Islet precursor cell (in vitro differentiated cells): ENCODE measurements at places on chromosomes 3 and 15.

- DNase-seq = no peak
Measured at GRCh38 chr3:171895900-171896299, 52.8 kb downstream of the TMEM212 start.

DNA sequence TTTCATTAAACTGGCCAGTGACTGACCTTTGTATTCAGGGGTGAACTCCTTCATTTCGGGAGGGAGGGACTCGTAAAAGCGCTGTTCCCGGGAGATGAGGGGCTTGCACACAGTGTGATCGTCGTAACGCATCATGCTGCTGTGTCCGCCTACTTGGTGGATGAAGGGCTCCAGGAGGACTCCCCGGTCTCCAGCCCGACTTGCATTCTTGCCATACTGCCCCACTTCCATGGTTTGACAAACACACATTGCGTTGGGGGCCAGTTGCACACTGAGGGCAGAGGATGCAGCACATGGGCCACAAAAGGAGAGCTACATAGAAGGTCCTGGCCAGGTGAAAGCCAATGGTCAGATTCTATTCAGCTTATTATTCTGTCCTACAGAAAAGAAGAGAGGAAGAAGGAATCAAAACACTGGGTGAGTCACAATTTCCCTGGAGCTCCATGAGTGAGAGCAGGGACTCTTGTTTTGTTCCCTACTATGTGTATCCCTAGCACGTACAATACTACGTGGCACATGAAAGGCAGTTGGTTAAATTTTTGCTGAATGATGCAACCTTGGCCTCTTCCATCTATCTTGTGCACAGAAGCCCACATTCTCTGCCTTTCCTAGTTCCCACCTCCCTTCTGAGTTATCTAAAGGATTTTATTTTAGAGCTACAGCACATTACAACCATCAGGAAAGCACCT, 24.2 kb upstream of the GMPPB start:
- DNase-seq = no peak

GRCh38 chr15:48332642-48333034, 1.4 kb downstream of the DUT start:
- DNase-seq = no peak

GRCh38 chr3:22117751-22118346, 366.8 kb upstream of the ZNF385D start:
- DNase-seq = no peak

DNA sequence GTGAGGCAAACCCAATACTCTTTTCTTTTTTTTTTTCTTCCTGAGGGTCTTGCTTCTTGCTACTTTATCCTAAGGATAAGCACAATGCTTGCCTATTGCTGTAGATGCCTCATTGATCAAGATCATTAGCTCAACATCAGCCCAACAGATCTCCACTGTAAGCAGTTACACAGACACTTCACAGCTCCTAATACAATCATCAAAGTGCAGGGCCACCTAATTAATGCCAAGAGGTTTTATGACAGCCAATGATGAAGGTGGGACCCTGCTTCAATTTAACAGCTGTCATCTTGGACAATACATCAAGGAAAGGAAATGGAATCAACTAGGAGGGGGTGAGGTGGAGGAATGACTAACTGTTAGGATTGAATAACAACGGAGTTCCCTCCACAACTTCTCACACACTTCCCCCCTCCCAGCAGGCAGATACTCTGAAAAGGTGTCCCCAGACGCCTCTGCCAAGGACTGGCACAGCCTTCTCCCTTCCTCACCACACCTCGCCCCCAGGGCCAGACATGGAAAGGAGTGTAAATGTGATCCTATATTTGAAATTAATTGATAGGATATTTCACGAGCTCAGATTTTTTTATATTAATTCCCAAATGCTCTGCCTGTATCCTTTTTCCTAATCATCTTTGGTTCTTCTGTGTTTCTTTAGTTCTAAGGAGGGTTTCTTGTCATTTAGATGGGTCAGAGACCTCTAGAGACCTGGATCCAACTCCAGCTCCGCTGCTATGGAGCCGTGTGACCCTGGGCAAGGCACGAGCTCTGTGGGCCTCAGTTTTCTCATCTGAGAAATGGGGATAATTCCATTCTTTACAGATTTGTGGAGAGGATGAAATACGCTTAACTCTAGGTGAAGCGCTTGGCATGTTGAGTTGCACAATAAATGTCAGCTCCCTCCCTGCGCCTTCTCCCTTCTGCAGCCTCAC, 1.2 kb downstream of the DCLK3 start:
- DNase-seq = no peak

GRCh38 chr3:84683493-84683892, 275.3 kb upstream of the CADM2 start:
- no peak for DNase-seq

DNA sequence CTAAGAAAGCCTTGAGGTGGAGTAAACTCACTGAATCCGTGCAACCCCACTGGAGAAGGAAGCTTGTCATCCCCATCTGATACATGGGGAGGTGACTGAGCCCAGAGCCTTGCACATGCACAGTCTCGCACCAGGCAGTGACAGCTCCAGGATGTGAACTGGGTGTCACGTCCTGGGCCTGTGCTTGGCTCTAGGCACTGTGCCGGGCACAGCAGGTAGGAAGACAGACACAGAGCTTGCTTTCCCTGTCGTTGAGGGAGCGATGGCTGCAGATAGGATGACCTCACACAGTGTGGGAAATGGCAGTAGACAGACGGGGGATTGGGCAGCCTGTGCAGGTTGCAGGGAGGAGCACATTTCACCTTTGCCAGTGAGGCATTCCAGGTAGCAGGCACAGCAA, 12.2 kb upstream of the ATP2B2 start:
- peak; percentile 51 for DNase-seq

DNA sequence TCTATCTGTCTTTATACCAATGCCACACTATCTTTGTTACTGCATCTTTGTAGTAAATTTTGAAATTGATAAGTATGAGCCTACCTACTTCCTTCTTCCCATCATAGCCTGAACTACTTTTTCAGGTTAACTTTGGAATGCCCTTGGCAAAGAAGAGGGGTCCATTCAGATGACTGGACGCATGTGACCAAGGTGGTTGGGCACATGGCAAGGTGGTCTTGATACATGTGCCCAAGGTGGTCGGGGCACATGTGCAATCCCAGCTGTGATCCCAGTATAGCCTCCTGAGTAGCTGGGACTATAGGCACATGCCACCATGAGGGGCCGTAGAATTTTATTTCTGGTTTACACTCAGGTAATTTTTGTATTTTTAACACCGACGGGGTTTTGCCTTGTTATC, 330.2 kb downstream of the GABRB3 start:
- DNase-seq = no peak

DNA sequence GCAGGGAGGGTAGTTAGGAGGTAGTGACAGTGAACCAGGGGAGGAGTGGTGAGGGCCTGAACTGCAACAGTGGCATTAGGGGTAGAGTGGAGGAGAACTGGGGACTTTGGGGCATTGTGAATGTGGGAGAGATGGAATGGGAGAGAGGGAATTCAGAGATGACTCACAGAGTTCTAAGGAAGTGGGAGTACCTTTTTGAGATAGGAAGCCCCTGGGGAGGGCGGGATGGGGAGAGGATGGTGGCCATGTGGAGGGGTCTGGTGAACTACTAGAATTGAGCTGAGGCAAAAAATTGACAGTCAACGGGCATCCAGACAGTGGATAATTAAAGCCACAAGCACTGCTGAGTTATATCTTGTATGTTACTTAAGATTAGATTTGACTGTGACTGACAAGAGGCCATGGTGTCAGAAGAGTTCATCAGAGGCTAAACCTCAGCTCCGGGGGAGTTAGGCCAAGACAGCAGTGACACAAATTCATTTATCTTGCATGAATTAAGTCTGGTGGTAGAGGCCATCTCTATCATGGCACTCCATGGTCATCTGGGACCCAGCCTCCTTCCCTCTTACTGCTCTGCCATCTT, 34.0 kb downstream of the PLEKHO2 start:
- no peak for DNase-seq

DNA sequence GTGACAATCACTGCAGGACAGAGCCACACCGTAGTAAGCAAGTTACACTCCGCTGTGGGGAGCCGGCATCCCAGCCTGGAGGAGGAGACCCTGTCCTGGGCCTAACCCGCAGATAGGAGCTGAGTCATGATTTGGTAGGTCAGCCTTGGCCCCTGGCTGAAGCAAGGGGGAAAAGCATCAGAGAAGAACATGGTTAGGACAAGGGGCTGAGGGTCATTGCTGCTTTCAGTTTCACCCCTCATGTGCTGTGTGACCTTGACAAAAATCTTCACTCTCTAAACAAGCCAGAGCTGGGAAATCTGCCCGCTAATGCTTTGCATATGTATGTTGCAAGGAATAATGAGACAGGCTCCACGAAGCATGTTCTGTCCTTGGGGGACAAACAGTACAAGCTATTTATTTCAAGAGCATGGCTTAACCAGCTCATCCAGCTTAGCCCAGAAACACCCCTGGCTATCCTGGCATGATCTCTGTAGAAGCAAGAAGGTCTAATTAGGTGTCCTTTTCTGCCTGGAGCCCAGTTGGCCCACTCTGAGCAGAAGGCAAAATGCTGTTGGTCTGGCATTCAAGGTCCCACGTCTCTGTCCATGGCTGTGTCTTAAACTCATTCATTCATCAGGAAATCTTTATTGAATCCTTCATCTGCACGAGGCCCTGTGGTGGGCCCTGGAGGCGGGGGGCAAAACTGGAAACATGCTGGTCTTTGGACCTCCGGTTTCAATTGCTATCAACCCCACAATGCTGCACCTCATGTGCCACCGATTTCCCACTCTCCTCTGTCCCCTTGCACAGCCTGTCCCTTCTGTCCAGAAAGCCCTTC, 221.3 kb upstream of the LYSMD4 start:
- DNase-seq = no peak

DNA sequence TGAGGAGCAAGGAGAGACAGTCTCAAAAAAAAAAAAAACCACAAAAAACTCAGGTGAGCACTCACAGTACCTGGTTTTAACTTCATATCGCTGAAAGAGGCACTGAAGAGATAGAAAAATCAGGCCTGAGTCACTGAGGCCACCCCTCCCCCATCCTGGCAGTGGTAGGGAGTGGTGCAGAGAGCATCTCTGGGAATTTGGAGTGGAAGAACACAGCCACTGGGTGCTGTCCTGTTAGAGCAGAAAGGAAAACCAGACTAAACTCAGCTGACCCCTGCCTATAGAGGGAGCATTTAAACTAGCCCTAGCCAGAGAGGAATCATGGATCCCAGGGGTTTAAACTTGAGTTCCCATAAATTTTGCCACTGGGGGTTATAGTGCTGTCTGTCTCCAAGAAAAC, 22.2 kb upstream of the DNAJC13 start:
- no peak for DNase-seq

GRCh38 chr15:34084086-34084485, 17.6 kb downstream of the EMC7 start:
- DNase-seq = no peak

GRCh38 chr3:71657831-71658530, 67.2 kb downstream of the EIF4E3 start:
- DNase-seq = no peak

DNA sequence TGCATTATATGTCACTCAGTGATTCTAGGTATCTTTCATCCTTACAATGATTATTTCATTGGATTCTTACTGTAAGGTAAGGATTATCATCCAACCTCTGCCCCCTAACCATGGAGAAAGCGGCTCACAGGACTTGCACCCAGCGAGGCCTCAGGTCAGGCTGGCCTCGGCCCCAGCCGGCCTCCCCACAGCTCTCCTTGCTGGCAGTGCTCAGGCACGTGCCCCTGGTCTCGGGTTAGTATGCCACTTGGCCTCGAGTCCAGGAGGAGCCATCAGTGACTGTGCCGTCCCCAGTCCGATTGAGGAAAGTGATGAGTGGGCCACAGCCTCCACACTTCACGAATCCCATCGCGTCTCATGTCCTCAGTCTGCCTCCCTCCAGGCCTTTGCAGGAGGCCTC, 35.7 kb upstream of the GABRG3 start:
- no peak for DNase-seq

GRCh38 chr3:186511245-186511644, 32.9 kb downstream of the CRYGS start:
- no peak for DNase-seq

GRCh38 chr3:155334914-155335723, 41.6 kb upstream of the STRIT1 start:
- DNase-seq = no peak

GRCh38 chr3:138846262-138846791, 11.6 kb upstream of the PIK3CB start:
- DNase-seq = no peak

GRCh38 chr3:171334465-171334811, 125.8 kb downstream of the TNIK start:
- no peak for DNase-seq

- no peak for DNase-seq
Measured at GRCh38 chr3:17931131-17931530, 188.7 kb upstream of the TBC1D5 start.

DNA sequence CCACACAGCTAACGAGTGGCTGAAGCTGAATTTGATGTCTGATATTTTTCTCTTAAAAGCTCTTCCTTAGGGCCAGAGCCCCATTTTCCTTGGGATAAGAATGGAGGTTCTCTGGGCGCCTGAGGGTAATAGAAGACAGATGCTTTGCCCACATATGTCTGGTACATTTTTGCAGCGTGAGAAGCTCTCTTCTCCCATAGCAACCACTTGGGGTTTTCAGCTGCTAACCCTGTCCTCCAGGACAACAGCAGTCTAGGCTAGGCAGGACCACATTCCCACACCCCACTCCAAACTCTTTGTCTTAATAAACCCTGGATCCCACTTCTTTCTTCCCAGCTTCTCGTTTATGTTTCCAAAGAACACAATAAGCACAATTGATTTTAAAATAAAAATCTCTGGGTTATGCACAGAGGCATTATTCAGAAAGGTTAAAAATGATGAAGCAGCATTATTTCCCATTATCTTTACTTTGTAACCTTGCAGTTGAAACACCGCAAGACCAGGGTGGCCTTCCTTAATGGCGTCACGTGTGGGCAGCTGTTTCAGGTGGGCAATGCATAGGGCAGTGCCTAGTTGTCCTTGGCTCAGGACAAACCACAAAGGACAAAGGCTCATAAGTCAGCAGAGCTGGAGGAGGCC, 56.5 kb upstream of the NTRK3 start:
- DNase-seq = no peak

DNA sequence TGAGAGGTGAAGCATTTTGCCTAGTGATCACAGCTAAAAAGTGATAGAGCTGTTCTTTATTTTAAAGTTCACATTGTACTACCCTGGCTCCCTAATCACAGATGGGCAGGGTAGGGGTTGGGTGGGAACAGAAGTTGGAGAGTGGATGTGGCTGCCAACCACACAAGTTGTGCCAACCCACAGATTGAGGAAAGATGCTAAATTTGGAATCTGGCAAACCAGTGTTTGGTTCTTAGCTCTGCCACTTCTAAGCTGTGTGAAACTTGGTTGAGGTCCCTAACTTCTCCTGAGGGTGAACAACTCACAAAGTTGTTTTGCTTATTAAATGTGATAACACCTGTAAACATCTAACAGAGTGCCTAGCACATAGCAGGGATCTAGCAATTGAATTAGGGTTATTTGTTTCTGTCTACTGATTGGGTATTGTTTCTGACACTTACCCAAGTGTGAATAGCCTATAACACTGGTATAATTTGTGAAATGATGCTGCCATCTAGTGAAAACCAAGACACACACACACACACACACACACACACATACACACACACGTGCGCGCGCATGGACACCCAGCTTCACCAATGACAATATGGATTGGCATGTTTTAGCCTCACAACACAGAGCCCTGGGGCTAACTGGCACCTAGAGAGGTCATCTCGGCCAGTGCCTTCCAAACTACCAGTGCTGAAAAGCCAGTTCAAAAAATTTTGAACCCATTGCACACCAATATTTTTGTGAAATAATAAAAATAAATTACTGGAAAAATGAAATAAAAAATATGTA, 25.3 kb downstream of the ADGRG7 start:
- no peak for DNase-seq
